ENCODE measurements at places on chromosomes 5 and 9. TPM values are rescaled to one million over a fixed set of nuclear protein-coding genes. Genes with fewer than 3 reads are reported as not detected.

BTNL9 gene
- total RNA-seq, result not detected

LRRC19 gene
- total RNA-seq, result not detected

GPR151 gene
- not detected for total RNA-seq

STRBP gene
- total RNA-seq, result 22.5 TPM

SLC34A3 gene
- not detected for total RNA-seq

ZDHHC11 gene
- 7.7 TPM for total RNA-seq

PCDH1 gene
- total RNA-seq, result not detected

FOXD4L4 gene
- total RNA-seq, result 0.15 TPM

SLC1A3 gene
- not detected for total RNA-seq

PKD2L2 gene
- not detected for total RNA-seq

PTGER4 gene
- total RNA-seq, result 46.9 TPM

MSX2 gene
- total RNA-seq, result not detected

ADRB2 gene
- 0.87 TPM for total RNA-seq

CDHR2 gene
- 1.9 TPM for total RNA-seq

IFNA21 gene
- not detected for total RNA-seq

FCN1 gene
- not detected for total RNA-seq

PLPPR1 gene
- not detected for total RNA-seq

ZNF782 gene
- total RNA-seq, result 5.5 TPM

CSF1R gene
- total RNA-seq, result not detected

TNFSF15 gene
- 2.1 TPM for total RNA-seq

TIGD6 gene
- total RNA-seq, result 2.5 TPM

DMGDH gene
- 0.07 TPM for total RNA-seq

KIF4B gene
- total RNA-seq, result 0.07 TPM

NNT gene
- 96.5 TPM for total RNA-seq

ARID3C gene
- not detected for total RNA-seq

PCDHGA12 gene
- not detected for total RNA-seq

HAVCR2 gene
- total RNA-seq, result 53.7 TPM

GBGT1 gene
- 5.1 TPM for total RNA-seq

CDH9 gene
- total RNA-seq, result not detected

TMC1 gene
- total RNA-seq, result not detected

PDE6A gene
- not detected for total RNA-seq

ANKRD55 gene
- total RNA-seq, result 17.8 TPM

CTXN3 gene
- not detected for total RNA-seq

OTP gene
- not detected for total RNA-seq

NR5A1 gene
- not detected for total RNA-seq

RGS7BP gene
- not detected for total RNA-seq

BTNL3 gene
- not detected for total RNA-seq

PRLR gene
- not detected for total RNA-seq

DOK3 gene
- total RNA-seq, result 3.3 TPM

ZBTB43 gene
- total RNA-seq, result 18.7 TPM

FOXD4 gene
- total RNA-seq, result not detected

Measured in activated naive CD4-positive, alpha-beta T cell treated with anti-CD3 and anti-CD28 coated beads, Interleukin-2, amount 10 ng/mL, durations not matched to agents 5 hours and 36 hours (primary cell).